ENCODE measurements at places on chromosomes 6 and 20.

DNA sequence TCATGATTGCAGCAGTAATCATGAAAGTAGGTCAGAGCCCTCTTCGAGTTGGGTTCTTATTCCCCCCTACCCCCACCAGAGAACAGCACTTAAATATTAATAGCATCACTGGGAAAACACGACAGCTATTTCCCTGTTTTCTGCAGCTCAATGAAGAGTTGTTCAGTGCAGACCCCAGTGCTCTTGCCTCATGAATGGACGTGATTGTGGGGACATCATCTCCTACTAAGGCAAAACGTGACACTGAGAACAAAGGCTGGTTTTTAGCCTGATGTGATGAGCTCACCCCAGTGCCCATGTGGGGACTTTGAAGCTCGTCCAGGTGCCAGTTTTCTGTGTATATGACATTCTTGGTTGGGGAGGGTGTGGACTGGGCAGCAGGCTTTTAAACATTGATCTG lies 105.9 kb downstream of the SLC35F1 start:
- no peak for DNase-seq

- no peak for DNase-seq
Observed at GRCh38 chr20:54429364-54429763, 46.0 kb upstream of the DOK5 start.

DNA sequence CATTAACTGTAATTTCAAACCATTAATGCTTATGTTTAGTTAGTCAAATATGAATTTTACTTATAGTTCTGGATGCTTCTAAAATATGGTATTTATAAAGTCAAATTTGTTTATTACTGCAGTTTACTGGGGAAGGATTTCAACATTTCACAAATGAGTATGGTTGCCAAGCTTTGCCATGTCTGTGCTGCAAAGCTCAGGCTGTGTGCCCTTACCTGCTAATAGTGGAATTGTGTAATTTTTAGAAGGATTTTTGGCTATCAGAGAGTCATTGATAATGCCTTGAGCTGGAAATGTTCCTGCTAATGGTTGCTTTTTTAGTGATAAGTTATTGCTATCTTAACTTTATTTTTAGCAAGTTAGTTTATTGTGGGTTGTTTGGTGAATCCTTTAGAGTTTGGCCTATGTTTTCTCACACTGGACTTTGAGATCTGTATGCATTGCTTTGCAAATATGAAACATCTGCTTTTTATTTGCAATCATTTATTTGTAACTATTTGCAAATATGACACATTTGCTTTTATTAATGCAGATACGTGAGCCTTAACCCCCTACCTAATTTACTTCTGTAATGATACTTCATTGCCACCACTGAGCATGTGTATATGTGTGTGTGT lies 105.8 kb downstream of the CD109 start:
- DNase-seq: no peak

DNA sequence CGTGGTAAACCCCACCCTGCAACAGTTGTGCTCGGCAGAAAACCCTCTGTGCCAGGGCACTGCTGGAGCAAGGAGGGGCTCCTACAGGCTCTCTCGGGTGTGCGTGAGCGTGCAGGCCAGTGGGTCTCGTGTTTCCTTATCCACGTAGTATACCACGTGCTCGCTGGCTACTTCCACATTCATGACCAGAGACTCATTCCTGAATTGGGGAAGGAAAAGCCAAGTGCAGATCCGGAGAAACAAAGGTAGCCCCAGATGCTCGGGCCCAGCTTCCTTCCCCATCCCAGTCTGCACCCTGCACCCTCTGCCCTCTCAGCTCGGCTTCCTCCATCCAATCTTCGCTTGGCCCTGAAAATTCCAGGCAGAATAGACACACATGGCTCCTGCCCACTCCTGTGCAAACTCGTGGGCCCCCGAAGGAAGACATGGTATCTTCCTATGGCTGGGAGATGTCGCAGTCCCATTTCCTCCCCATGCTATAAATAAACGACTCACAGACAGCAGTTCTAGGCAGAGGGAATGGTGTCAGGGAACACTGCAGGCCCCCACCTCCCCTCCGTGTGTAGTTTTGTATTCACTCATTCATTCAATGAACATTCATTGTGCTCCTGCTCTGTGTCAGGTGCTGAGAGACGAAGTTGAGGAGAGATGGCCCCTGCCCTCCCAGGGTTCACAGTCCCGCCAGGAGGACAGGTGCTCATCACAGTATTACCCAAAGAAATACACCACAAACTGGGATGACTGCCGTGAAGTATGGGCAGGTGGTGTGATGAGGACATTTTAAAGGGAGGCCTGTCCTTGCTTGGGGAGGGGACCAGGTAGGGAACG lies 29.6 kb downstream of the NPEPL1 start:
- DNase-seq: no peak

- DNase-seq: no peak
Observed at GRCh38 chr6:135030056-135030473, 24.6 kb downstream of the HBS1L start.

- no peak for DNase-seq
Observed at GRCh38 chr6:43703512-43704429, 16.2 kb upstream of the MRPS18A start.

DNA sequence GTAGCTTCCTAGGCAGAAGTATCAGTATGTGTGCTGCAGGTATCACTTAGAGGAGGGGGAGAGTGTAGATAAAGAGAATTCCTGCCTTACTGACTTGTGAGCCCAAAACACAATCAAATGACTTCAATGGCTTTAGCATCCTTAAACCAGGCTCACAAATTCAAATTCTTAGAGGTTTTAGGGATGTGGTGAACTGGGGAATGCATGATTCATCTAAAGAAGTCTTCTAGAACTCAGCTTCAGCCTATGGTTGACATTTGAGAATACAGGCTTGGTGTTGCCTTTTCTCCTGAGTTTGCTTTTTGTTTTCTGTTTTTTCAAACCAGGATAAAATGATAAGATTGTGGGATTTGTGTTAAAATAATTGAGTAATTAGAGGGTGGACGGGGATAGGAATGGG lies 14.4 kb downstream of the SNRPC start:
- DNase-seq: no peak

- no peak for DNase-seq
Observed at GRCh38 chr20:46955601-46956556, 61.2 kb downstream of the EYA2 start.

GRCh38 chr20:21435576-21435975 lies 38.2 kb upstream of the NKX2-4 start:
- DNase-seq: no peak
